ENCODE measurements at places on chromosomes 3 and 15. TPM values are rescaled to one million over a fixed set of nuclear protein-coding genes. Genes with fewer than 3 reads are reported as not detected.

The GPR87 gene
- 0.20 TPM for total RNA-seq

The SLMAP gene
- 53.4 TPM for total RNA-seq

The PLSCR2 gene
- 0.11 TPM for total RNA-seq

The GLDN gene
- not detected for total RNA-seq

The ITIH1 gene
- total RNA-seq, result not detected

The TYRO3 gene
- 1.3 TPM for total RNA-seq

The ADIPOQ gene
- not detected for total RNA-seq

The DUOXA2 gene
- not detected for total RNA-seq

The DCLK3 gene
- total RNA-seq, result not detected

The EPHB3 gene
- total RNA-seq, result 0.14 TPM

The TNNC1 gene
- 0.27 TPM for total RNA-seq

The DAZL gene
- total RNA-seq, result not detected

The CADPS gene
- not detected for total RNA-seq

The HIGD2B gene
- total RNA-seq, result 0.16 TPM

The PARP16 gene
- 15.2 TPM for total RNA-seq

The FILIP1L gene
- 5.0 TPM for total RNA-seq

The EOMES gene
- 4.8 TPM for total RNA-seq

The NUSAP1 gene
- total RNA-seq, result 226 TPM

The SH2D7 gene
- total RNA-seq, result 0.11 TPM

The TMEM212 gene
- total RNA-seq, result not detected

The CMTM8 gene
- total RNA-seq, result 5.4 TPM

The CHRNA3 gene
- not detected for total RNA-seq

The GOLGA8S gene
- total RNA-seq, result 0.80 TPM

The SKOR1 gene
- total RNA-seq, result 0.18 TPM

All from T-helper 2 cell treated with Interferon-gamma antibody and Interleukin-4, amounts not matched to agents 100 ng/mL and 5 ng/mL, for 36 hours (primary cell).